ENCODE measurements at places on chromosomes 4 and X.

- DNase-seq, result no peak
Observed at GRCh38 chr4:78369679-78370078, 181.9 kb upstream of the ANXA3 start.

DNA sequence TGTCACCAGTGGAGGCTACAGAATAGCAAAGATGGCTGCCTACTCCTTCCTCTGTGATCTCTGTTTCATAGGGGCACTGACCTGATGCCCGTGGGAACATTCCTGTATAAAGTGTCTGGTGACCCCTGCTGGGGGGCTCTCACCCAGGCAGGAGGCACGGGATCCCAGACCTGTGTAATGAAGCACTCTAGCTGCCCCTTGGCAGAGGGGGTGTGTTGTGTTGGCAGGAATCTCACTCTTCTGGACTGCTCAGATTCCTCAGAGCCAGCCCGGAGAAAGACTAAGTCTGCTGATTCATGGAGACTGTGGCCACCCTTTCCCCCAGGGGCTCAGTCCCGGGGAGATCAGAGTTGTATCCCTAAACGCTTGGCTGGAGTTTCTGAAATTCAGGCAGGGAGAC is 648.3 kb downstream of the SPRY1 start:
- DNase-seq, result no peak

DNA sequence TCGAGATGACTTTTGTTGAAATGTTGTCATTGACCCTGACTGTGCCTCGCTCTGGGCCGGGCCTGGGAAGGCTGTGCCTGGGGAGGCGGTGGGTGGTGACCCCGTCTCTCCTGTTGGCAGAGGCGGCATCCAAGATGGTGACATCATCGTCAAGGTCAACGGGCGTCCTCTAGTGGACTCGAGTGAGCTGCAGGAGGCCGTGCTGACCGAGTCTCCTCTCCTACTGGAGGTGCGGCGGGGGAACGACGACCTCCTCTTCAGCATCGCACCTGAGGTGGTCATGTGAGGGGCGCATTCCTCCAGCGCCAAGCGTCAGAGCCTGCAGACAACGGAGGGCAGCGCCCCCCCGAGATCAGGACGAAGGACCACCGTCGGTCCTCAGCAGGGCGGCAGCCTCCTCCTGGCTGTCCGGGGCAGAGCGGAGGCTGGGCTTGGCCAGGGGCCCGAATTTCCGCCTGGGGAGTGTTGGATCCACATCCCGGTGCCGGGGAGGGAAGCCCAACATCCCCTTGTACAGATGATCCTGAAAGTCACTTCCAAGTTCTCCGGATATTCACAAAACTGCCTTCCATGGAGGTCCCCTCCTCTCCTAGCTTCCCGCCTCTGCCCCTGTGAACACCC is 36.4 kb downstream of the HTRA3 start:
- no peak for DNase-seq

DNA sequence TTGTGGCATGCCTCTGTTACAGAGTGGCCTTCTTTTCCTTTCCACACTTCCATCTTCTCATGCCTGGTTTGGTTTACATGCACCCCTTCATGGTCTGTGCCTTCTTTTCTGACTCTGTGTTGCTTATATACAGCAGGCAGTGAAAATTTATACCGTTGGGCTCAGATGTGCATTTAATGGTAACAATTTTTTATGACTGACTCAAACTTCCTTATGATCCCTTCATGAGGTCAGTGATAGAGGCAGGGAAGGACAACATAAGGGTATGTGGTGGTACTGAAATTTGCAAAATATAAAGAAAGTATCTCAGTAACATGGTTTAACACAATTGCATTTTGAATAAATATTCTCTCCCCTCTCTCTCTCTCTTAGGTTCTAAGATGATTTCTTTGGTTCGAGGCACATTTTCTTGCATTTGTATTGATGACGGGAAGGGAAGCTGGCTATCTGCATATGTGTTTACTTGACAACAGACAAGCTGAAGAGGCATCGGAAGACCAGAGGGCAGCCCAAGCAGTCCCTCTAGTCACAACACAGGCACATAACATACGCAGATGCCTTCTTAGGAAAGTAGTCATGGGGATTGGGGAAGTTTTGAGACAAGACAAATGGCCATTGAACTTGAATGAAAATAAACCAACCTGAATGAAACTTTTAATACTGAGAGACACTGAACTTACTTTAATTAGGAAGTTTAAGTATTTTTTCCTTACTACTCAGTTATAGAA is 163.3 kb upstream of the LEF1 start:
- DNase-seq, result no peak
